CD4-positive, alpha-beta T cell treated with Interleukin-4 for 4 hours (primary cell): ENCODE measurements at places on chromosomes 7 and 10.

GRCh38 chr7:36567699-36568451 lies 156.4 kb downstream of the AOAH start:
- DNase-seq, result no peak

GRCh38 chr10:120818301-120818700 lies 32.9 kb upstream of the WDR11 start:
- DNase-seq, result no peak

- no peak for DNase-seq
Observed at GRCh38 chr10:123636598-123637325, 29.4 kb upstream of the GPR26 start.

DNA sequence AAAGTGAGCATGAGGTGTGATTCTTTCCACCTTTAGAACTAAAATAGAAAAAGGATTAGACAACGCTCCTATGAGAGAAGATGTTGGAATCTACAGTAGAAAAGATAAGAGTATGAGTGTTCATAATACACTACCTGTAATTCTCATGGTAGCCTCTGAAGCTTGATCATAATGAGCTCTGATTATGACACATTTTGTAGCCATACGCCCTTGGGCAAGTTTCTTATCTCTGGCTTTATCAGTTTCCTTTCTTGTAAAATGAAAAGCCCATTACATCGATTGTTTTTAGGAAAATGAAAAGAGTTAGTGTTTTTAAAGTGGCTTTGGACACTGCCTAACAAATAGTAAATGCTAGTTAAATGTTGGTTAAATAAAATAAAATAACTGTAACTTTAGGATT lies 22.4 kb upstream of the PRSS58 start:
- no peak for DNase-seq

DNA sequence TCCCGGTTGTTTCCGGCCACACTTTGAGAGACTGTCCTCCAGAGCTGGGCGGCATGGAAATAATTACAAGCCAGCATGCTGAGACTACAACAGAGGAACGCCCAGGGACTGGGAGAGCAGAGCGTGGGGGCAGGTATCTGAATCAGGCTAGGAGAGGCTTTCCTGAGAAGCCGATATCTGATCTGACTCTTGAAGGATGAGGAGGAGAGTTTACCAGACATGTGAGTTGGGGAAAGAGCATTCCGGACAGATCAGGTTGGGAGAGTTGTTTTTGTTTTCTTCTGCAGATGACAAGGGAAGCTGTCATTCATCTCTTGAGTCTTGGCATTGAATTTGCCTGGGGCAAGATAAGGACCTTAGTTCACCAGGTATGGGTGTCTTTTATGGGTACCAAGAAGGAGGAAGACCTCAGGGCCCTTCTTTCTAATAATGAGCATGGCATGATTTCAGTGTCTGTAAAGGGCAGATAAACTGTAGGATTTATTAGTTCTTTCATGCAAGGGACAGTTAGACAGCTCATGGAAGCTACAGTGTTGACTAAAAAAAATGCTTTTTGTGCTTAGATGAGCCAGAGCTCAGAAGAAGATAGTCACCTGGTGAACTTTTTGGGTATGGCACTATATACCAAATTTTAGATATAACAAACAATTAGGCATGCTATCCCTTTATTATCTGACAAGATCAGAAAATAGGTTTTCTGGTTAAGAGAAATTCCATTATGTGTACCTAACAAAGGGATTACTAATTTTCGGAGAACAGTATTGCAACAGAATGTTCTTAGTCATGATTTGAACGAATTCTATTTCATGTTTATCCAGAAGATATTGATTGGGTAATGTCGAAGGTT lies 36.2 kb downstream of the WBP1L start:
- DNase-seq, result no peak

DNA sequence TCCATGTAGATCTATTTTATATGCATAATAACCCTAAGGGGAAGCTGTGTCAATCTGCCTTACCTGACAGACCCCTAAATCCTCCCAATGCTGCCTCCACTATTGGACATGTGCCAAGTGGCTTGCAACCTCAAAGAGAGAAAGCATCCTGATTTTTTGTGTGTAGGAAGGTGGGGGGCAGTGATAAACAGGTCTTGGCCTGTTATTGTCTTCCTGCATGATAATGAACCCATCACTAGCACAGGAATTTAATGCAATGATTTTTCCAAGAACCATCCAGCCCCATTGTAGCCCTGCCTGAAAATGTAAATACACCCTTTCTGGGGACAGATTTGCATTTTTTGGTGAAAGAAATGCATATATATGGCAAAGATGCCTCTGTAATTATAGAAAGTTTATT lies 850.2 kb downstream of the LRMDA start:
- no peak for DNase-seq

- DNase-seq, result no peak
Observed at GRCh38 chr10:70041016-70041415, 11.6 kb upstream of the MACROH2A2 start.

- DNase-seq, result peak; percentile 61
Observed at GRCh38 chr10:79196470-79197461, 128.0 kb downstream of the ZMIZ1 start.

GRCh38 chr7:130372402-130373165 lies 7.7 kb upstream of the CPA1 start:
- DNase-seq, result no peak

- DNase-seq, result no peak
Observed at GRCh38 chr7:28626221-28626620, 213.9 kb downstream of the CREB5 start.

- no peak for DNase-seq
Observed at GRCh38 chr7:75953931-75954330, 39.0 kb downstream of the POR start.

DNA sequence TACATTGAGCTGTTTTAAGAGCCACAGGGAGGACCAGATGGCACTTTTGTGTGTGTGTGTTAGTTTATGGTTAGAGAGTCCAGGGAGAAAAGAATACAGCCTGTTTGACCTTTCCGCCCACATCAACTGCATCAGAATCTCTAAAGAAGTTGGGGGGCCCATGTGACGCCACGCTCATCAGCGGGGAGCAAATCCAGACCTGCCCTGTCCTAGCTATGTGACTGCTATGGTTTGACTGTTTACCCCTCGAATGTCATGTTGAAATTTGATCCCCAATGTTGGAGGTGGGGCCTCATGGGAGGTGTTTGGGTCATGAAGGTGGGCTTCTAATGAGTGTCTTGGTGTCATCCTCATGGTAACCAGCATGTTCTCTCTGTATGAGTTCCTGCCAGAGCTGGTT lies 128.0 kb downstream of the ADRA2A start:
- DNase-seq, result no peak

DNA sequence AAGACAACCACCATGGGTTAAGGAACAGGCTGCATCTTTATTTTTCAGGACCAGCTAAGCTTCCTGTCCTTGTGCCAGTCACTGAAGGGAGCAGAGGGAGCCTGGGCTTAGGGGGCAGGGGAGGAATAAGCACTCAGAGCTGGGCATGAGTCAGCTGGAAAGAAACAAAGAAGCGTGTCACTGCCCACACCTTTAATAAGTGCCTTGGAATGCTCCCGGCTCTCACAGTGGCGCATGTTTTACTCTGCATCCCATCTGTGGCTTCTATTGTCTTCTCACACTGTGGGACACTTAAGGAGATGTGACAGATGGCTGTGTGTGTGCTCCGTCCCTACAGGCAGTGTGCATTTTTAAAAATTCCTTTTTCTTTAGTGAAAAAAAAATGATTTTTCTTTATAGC lies 71.7 kb downstream of the MTURN start:
- DNase-seq, result no peak

GRCh38 chr10:35884657-35885071 lies 242.6 kb upstream of the FZD8 start:
- no peak for DNase-seq
